ENCODE measurements at places on chromosomes 3 and 15. TPM values are rescaled to one million over a fixed set of nuclear protein-coding genes. Genes with fewer than 3 reads are reported as not detected.

ENTPD3 gene
- total RNA-seq: 0.11 TPM

DNA sequence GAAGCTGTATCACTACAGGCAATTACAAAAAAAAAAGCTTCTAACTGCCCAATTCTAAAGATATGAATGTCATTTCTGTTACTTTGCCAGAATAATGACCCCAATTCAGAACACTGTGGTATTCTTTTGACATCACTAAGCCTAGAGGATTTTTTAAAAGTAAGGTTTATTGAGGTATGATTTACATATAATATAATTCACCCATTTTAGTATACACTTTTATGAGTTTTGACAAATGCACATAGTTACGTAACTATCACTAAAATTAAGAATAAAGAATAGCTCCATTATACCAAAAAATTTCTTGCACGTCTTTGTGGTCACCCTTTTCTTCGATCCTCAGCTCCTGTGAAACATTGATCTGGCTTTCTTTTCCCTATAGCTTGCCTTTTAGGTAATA lies 74.0 kb upstream of the PLSCR5 start:
- no peak for DNase-seq

GRCh38 chr3:78957456-78957855 lies 810.3 kb downstream of the ROBO1 start:
- no peak for DNase-seq

STRA6 gene
- total RNA-seq: not detected

EFHB gene
- total RNA-seq: not detected

DNA sequence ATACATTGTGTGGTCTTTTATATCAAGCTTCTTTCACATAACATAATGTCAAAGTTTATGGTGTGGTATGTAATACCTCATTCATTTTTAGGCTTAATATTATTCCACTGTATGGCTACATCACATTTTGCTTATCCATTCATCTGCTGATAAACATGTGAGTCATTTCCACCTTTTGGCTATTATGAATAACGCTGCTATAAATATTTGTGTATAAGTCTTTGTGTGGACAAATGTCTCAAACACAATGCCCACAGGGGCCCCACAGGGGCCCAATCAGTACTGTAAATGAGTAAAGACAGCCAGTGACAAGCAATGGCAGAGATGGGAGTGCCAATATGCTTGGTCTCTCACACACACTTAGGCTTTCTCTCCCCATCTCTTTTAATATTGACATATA lies 54.2 kb downstream of the PIK3R4 start:
- no peak for DNase-seq

DNA sequence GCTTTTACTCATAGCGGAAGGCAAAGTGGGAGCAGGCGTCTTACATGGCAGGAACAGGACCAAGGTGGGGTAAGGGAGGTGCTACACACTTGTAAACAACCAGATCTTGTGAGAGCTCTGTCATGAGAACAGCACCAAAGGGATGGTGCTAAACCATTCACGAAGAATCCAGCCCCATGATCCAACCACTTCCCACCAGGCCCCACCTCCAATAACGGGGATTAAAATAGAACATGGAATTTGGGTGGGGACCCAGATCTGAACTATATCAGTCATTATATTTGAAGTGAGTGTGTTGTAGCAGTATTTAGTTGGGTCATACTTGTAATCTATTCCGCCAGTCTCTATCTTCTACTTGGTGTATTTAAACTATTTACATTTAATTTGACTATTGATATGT lies 190.9 kb downstream of the RPLP1 start:
- no peak for DNase-seq

Measured in Right ventricle myocardium inferior (tissue), 1 donor.